ENCODE measurements at places on chromosomes 2 and 18.

DNA sequence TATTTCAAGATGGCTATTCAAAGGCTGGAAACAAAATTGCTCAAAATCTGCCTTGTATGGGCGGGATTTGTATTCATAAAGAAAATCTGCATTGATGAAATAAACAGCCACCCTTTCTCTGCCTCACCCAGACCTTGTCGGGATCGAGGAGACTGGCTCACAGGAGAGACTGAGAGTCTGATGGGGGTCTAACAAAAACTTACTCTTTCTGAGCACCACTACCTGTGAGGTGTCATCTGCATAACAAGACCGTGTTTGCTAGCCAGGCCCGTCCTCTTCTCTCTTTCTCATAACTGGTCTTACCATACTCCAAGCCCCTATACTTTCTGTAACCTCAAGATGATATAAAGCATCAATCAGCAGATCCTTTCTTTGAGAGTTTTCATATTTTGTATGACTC, 115.6 kb downstream of the INO80D start:
- DNase-seq: no peak

DNA sequence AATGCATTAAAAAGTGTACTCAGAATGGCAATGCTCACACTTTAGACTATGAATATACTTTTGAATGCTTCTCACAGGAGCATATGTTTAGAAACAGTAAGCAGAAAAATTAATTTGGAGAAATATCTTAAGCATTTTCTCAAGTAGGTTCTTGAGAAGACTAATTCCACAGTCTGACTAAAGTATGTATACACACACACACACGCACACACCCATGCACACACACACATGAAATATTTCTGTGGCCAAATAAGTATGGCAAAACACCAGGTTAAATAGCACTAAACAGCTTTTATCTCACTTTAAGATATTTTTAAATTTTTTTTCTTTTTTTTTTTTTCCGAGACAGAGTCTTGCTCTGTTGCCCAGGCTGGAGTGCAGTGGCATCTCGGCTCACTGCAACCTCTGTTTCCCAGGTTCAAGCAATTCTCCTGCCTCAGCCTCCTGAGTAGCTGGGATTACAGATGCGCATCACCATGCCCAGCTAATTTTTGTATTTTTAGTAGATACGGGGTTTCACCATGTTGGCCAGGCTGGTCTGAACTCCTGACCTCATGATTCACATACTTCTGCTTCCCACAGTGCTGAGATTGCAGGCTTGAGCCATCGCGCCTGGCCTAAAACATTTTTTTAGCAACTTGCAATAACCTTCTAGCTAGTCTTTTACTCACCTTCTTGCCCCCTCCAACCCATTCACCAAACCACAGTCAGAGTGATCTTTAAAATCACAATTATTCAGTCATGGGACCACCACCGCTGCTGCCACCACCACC, 67.5 kb upstream of the SCG2 start:
- DNase-seq: no peak

GRCh38 chr2:239554766-239555570, 154.1 kb upstream of the HDAC4 start:
- no peak for DNase-seq

DNA sequence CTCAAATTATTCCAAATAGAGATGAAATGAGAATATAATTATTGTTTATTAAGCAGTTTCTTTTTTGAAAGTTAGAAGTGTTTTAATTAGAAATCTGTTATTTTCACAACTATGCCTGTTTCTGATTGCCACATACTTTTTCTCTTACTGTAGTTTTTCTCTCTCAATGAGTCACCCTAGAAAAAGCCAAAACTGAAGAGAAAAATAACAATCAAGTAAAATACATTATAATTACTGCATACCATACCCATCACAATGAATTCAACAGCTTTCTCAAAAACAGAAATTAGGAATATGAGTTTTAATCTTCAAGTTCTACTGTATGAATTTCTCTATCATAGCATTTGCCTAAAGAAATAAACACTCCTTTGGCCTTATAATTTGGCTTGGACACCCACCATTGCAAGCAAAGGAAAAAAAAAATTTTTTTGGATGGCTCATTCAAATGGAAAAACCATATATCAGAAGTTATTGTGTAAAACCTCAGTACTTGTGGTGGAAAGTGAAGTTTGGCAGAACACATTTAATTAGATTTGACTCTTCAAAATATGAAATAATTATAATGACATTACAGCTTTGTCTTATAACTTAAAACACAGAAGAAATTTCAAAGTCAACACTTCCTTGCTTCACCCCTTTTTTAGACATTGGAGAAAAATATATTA, 138.5 kb downstream of the DYM start:
- no peak for DNase-seq

DNA sequence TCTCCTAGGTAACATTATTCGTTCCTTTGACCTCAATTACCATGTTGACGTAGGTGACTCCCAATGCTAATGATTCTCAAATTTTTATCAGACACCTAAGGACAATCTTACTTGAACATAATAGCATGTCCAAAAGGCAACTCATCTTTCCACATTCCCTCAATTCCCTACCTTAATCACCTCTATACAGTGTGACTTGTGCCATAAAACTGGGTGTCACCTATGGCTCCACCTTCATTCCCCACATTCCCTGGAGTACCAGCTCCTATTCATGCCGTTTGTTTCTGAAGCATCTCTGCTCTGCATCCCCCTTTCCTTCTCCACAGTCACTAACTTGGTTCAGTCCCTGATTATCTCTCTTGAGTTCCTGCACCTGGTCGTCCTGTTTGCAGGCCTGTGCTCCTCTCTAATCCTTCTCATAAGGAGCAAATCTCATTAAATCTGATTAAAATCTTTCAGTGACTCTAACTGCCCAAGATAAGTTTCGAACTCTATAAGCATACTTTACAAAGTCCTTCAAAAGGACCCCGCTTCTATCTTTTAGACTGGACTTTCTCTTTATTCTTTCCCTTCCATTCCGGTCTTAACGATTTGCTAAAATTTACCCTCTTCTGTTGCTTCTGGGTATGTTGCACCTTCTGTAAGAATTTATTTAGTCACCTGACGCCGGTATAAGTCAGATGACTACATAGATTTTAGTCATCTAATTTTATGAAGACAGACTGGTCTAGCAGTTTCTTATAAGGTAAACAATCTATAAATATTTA, 128.7 kb downstream of the OSBPL1A start:
- no peak for DNase-seq

DNA sequence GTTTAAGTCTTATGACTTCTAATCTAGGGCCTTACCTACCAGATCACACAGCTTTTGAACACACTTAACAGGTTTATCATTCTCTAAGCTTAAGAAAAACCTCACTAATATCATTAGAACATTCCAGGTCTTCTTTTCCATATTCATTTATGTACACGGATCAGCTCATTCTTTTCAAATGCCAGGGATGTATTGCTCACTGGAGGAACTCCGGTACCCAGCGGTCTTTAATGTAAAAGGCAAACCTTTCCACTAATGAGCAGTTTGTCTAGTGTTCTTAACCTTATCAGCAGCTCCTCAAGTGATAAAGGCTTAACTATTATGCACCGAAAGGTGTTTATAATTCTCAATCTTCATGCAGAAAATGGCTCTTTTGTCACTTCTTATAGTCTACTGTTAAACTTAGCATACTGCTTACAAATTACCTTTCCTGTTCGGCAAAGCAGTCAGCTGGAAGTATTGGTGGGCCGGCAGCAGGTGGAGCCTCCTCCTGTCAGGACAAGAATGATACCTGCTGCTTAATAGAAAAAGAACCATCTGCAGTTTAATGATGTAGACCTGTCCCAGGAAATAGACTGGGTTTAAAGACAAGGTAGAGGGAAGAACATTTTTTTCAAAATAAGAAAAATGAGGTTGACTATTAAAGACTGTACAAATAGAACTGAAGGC, 142.7 kb downstream of the FIGN start:
- DNase-seq: no peak

GRCh38 chr2:20346565-20347381, 3.9 kb downstream of the PUM2 start:
- no peak for DNase-seq

- no peak for DNase-seq
Observed at GRCh38 chr2:88355486-88355885, 97.0 kb downstream of the FOXI3 start.

DNA sequence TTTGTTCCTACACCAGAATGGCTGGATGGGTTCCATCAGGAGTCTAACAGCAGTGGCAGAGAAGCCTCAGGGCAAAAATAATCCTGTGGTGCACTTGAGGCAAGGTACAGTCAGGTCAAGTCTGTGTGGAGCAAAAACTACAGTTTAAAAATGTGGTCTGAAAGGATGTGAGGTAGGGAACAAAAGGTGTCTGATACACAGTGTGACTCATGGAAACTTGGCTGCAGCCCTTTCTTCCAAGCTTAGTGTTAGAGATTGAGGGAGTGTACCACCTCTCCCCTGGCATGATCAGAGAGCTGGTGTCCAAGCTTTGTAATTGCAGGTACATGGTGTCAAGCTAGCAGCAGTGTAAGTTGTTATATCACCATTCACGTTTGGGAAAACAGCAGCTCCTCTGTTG, 8.9 kb downstream of the ANKAR start:
- no peak for DNase-seq

- no peak for DNase-seq
Observed at GRCh38 chr2:108936076-108936864, 52.8 kb downstream of the EDAR start.

DNA sequence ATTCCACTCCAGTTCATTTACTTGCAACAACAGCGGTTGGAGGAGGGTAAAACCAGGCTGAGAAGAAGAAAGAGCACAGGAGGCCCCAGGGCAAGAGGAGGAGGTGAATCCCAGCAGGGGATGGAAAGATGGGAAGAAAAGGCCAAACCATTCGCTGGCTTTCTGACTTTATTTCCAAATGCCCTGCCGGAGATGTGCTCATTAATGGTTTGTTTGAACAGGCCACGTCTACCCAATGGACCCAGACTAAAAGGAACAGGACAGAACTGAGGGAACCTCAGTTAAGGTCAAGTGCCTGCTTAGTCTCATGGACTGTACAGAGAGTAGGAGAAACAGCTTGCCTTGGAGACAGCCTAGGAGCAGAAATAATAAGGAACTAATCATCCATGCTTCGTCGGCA, 121.6 kb upstream of the NDUFV2 start:
- no peak for DNase-seq

DNA sequence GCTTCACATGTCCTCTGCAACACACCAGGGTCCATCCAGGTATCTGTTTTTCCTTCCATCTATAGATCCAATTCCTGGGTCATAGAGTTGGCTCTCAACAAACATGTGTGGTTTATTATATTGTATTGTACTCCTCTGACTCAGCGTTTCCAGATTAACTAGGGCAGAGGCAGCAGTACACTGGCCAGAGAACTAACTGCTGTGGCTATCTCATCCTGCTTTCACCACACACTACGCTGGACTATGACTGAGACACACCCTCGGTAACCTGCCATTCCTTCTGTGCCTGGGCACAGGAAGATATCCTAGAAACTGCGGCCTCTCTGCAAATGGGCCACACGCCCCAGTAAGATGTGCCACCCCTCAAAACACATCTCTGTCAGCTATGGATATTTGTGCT, 159.8 kb upstream of the STK17B start:
- DNase-seq: no peak

DNA sequence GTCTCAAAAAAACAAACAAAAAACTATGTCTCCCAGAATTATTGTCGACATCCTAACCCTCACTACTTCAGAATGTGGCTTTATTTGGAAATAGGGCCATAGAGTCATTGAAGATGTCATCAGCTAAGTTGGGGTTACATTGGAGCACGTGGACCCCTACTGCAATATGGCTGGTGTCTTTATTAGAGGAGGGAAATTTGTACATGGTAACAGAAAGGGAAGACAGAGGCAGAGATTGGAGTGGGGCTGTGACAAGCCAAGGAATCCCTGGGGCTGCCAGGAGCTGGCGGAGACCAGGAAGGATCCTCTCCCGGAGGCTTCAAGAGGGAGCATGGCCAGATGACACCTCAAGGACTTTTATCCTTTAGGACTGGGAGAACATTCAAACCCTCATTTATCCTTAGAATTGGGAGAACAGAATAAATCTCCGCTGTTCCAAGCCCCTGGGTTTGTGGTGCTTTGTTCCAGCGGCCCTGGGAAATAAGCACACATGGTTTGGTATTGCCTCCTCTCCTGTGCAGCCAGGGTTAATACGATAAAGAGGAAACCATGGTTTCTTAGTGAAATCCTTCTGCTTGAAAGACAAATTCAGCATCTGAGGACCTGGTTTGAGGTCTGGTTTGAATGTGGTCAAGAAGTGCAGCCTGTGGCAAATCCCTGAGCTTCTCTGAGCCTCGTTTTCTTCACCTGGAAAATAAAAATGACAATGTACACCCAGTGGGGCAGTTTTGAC, 184.7 kb downstream of the MYCN start:
- DNase-seq: no peak

DNA sequence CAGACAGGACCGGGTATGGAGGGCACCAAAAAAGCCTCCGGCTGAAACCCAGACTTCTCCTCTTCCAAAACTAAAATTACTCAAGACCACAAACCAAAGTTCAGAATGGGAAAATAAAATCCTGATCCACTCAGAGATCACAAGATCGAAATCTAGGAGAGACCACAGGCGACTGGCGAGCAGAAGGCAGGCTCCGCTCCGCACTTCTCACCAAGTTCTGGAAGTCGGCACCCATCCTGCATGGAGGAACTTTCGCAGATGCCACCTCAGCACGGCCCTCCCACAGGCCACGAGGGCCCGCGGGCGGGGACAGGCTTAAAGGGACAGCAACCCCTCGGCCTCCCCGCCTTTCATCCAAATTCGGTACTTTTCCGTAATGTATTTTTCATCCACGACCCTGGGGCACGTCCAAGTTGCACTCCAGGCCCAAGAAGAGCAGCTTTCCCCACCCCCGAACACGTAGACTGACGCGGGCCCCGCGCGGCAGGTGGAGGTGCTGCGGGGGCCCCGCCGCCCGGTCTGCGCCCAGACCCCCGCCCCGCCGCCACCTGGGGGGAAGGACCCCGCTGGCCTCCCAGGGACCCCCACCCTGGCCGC, 43.7 kb downstream of the HDLBP start:
- no peak for DNase-seq

- DNase-seq: no peak
Observed at GRCh38 chr18:25420077-25420825, 68.3 kb upstream of the ZNF521 start.

DNA sequence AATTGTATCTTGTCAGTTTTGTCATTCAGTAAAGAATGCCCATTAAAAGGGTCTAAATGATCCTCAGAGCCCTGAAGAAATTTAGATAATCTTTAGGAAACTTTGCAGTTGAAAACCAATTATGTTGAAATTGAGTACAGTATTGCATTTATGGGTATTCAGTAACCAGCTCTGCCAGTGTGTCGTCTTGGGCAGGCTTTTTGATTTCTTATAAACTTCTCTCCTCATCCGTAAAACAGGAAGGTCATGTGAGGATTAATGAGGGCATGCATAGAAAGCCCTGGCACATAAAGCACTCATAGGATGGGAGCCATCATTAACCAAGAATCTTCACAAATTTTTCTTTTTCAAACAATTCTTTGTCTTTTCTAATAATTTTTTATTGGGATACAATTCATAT, 14.8 kb downstream of the PNO1 start:
- no peak for DNase-seq

- DNase-seq: no peak
Observed at GRCh38 chr2:96882906-96883305, 13.0 kb upstream of the SEMA4C start.

Data from NCI-H1417 treated with DMSO at 0.1 percent for 48 hours (cell line).